NCI-H1105 (cell line): ENCODE measurements at places on chromosomes 2 and 18.
A peak's percentile ranks its signal among the peaks of the same experiment; 100 is the strongest.

- DNase-seq: no peak
These were observed 15.4 kb downstream of the METTL4 start for GRCh38 chr18:2555895-2556294.

- DNase-seq: peak; percentile 68
These were observed 1.6 kb downstream of the SPRED2 start for GRCh38 chr2:65430603-65431420.

GRCh38 chr2:98367721-98368120 is 21.5 kb downstream of the CNGA3 start:
- DNase-seq: no peak

GRCh38 chr2:65671670-65672242 is 239.4 kb upstream of the SPRED2 start:
- DNase-seq: no peak

- peak; percentile 20 for DNase-seq
These were observed 213.1 kb upstream of the GULP1 start for GRCh38 chr2:188078534-188078933.

DNA sequence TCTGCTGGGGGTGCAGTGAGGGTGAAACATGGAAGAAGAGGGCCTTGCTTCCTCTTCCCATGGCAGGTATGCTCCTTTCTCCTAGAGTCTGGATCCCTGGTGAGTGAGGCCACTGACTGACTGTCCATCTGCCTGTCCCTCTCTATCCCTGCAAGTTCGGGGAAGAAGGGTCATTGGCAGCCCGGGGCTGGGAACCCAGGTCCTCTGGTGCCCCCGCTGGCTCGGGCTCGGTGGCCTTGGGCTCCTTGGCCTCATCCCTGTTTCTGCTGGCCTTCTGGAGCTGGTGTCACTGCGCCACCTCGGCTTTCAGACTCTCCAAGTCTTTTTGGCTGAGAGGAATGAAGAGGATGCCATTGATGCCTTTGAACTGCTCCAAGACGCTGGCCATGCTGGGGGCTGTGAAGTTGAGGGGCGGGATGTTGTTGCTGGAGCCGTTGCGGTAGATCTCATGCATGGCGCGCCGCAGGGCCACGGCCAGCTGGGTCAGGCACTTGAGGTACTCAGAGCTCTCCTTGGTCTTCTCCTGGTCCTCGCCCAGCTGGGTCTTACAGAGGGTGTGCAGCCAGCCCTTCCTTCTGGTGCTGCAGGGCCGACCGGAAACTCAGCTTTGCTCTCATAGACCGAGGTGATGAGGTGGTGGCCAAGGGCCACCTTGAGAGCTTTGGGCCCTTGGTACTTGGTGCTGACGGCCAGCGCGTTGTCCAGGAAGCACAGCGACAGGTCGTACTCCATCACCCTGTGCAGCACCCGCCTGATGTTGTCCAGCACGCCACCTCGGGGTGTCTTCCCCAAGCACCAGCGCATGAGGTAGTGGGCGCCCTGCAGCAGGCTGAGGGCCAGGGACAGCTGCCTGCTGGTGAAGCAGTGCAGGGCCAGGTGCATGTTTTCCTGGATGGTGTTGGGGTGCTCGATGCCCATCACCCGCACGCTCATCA is 6.3 kb downstream of the MEP1B start:
- no peak for DNase-seq
